ENCODE measurements at places on chromosomes 3 and 15.

DNA sequence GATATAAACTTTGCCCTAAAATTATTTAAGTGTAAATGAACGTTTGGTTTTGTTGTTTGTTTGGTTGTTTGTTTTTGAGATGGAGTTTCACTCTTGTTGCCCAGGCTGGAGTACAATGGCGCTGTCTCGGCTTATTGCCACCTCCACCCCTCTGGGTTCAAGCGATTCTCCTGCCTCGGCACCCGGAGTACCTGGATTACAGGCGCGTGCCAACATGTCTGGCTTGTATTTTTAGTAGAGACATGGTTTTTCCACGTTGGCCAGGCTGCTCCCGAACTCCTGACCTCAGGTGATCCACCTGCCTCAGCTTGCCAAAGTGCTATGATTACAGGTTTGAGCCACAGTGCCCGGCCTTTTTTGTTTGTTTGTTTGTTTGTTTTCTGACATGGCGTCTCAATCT, 87.9 kb upstream of the CHD2 start:
- DNase-seq: no peak

DNA sequence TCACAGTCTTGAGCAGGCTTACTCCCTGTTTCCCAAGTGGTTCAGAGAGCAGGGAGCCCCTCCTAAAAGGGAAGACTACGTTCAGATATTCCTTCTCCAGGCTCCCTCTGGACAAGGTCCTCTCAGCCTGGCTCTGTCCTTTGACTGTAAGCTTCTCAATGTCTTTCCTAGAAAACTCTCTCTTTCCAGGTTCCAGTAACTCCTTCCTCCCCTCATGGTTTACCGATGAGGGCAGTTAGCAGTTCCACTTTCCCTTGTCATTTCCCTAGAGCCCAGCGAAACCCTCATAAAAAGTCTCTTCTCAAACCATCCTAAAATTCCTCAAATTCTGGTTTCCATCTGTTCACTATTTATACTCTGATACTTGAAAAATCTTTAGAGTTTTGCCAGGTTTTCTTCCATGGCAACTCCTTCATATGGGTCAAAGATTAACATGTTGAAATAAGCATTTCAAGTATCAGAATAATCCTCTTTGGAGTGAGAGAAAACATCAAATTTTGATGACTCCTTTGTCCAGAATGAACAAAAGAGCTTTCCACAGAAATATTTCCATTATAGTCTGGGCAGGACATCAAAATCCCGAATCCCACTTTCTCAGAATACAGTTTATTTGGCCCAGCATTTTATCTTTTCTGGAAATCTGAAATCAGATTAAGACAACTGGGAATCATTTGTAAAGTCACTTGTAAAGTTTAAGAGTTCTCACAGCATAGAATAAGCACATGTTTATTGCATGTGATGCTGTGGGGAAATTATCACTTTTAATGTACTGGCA, 599.4 kb downstream of the UNC13C start:
- DNase-seq: no peak

DNA sequence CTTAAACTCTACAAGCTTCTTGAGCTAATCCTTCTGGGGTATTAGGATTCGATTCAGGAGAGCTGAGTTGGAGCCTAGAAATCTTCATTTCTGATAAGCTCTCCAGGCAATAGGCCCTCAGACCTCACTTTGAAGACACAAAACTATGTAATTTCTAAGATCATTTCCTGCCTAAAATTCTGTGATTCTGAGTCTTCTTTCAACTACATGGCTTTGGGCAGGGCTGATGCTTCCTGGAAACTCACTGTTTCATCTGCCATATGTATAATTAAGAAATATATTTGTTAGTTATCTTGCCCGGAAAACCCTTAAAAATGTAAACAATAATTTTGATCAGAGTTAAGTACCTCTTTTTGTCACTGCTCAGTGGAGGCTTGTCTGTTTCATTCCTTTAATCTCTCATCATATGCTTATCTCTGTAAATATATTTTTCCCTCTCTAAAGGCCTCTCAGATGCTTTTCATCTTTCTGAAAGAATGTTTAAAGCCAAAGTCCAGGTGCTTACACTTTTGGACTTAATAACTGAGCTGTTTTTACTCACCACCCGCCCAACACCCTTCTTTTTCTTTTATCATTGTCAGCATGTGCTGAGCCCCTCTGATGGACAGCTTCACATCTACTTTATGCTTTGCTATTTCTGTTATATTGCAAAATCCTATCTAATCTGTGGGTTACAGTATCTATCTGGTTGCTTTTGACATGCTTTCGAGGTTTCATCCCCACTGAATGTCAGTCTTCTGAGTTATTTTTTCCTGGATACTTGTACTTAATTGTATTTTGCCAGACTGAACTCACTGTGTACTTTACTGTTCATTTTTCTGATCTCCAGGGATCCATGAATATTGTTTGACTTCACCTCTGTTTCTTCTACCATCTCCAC, 38.2 kb downstream of the FILIP1L start:
- DNase-seq: no peak

GRCh38 chr3:40387001-40387894, at the start of gene ENTPD3:
TSS of gene ENTPD3 (plus strand) at chr3:40387184. CDS start at chr3:40388058, 874 bp downstream.
- no peak for DNase-seq

- DNase-seq: no peak
Observed at GRCh38 chr15:73607843-73608242, 25.3 kb downstream of the NPTN start.

DNA sequence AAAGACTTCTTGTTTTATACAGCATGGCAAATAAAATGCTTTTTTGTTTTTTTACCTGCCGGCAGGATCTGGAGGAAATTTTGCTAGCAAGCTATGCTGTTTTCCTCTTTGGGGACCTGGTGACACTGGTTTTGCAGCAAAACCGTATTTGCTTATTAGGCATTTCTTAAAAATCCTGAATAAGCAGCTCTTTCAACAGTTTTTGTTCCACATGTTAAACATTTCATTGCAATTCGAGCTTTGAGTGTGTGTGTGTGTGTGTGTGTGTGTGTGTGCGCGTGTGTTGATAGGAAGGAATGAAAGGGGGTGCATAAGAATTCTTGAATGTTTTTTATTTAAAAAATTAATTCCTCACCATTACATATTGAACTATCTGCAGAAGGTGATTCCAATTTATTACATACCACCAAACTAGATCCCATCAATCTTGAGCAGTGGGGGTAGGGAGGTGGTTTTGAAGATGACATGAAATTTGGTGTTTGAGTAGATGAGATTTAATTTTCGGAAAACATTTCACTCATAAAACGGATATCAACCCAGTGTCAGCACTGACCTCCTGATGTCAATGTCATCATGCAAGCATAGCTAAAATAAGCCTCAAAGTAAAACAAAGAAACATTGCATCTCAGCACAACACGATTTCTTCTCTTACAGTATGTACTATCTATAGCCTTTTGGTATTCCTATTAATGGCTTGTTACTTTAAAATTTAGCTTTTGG, 17.3 kb downstream of the ZBTB38 start:
- peak; percentile 60 for DNase-seq

DNA sequence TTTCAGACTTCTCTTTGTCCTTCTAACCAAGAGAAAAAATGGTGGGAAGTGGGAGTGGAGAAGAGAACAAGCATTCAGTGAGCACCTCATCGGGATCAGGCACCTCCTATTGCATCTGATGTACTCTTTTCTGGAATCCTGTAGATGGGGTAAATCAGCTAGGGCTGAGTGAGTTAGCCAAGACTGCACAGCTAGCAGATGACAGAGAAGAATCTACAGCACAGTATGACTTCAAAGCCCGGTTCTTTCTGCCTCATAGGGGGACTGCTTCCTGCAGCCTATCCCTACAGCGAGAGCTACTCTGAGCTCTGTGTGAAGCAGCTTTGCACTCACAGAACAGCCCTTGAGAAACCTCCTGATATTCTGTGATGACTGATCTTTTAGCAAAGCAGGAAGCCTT, 275.2 kb upstream of the MEIS2 start:
- peak; percentile 47 for DNase-seq

GRCh38 chr3:162605651-162606204, 1109.1 kb downstream of the OTOL1 start:
- DNase-seq: no peak

GRCh38 chr15:80854104-80854503, 74.9 kb downstream of the CEMIP start:
- DNase-seq: no peak

GRCh38 chr3:38490281-38491030, 5.7 kb upstream of the EXOG start:
- DNase-seq: no peak

DNA sequence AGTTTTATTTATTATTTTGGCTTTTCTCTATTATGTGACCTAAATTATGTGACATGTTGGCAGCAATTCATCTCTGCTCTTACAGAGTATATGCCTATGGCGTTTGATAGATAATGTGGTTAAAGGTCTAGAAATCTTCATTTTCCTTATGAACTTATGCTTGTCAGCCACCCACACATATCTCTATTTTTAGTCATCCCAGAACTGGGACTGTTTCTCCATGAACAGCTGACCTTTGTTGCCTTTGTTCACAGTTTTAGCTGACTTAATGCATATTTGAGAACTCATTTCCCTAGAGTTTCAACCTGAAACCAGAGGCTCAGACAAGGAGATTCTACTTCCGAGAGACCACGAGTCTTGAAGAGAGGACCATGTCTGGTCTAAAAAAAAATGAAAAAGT, 176.5 kb downstream of the RAP2B start:
- DNase-seq: peak; percentile 68
